ELR (cell line): ENCODE measurements at places on chromosomes 16 and 17.
A peak's percentile ranks its signal among the peaks of the same experiment; 100 is the strongest.

- DNase-seq, result peak; percentile 68
These were observed 16.0 kb upstream of the OR1F1 start for GRCh38 chr16:3171855-3172593.

- DNase-seq, result no peak
These were observed 1.1 kb downstream of the SRSF1 start for GRCh38 chr17:58005728-58006559.

DNA sequence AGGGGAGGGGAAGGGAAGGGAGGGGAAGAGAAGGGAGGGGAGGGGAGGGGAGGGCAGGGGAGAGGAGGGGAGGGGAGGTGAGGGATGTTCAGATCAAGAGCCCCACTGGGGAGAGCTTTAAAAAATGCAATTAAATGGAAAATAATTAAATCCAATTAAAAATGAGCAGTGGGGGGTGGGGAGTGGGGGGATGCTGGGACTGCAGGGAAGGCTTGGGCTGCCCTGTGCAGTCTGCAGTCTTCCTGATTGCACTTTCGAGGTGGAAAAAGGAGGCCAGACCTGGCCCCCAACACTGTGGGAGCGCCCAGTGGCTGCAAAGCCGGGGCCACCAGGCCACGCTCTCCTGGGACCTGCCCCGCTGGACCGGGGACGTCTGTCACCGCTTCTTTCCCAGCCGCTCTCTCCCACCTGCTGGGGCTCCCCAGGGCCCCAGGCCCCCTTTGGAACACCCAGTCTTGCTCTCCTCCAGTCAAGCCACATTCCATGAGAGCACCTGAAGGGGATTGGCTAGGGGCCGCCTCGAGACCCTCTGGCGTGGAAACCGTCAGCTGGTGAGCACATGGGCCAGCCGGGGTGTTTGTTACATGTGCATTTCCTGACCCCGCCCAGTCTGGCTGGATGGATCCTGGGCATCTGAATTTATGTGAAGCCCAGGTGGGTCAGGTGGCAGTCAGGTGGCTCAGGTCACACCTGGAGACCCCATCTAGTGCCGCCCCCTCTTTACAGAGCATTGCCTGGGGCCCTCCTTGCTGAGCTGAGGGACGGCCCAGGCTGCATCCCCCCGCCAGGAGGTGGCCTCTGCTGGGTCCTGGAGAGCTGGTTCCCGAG lies 37.6 kb upstream of the CBFA2T3 start:
- no peak for DNase-seq

GRCh38 chr16:637081-638018 lies 1.2 kb upstream of the METTL26 start:
- DNase-seq, result peak; percentile 87

DNA sequence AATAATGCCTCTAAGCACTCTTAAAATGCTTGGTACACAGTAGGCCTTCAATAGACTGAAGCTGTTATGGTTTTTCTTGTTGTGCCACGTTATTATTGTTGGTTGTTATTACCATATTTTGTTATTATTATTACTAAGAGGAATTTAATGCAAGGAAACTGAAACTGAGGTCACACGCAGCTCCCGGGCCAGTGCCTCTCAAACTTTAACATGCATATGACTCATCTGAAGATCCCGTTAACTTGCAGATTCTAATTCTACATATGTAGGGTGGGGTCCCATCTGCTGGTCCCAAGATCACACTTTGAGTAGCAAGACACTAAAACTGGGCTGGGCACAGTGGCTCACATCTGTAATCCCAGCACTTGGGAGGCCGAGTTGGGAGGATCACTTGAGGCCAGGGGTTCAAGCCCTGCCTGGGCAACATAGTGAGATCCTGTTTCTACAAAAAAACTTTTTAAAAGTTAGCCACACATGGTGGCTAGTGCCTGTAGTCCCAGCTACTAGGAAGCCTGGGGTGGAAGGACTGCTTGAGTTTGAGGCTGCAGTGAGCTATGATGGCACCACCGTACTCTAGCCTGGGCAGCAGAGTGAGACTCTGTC lies 888 bp downstream of the ACSM5 start:
- DNase-seq, result peak; percentile 14

- no peak for DNase-seq
These were observed 134.8 kb upstream of the TP53TG3C start for GRCh38 chr16:33059206-33059605.

- DNase-seq, result no peak
These were observed 439.1 kb downstream of the XYLT1 start for GRCh38 chr16:17031484-17032268.
